Glomerular endothelial cell (primary cell): ENCODE measurements at places on chromosomes 5 and 9.

DNA sequence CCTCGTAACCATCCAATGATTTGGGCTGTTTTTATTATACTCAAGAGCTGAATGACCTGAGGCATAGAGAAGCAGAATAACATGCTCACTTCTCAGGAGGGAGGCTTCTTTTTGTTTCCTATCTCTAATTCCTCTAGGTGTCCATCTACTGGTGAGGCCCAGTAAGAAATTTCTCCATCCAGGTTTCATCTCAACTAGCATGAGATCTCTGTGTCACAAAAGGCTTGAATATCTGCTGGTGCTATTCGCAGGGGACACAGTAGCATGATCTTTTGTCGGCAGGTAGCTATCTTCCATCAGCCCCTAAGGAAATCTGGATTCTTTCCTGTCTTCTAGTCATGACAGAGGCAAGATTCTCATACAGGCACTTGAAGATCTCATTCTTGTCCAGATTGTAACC, 8.9 kb downstream of the IFNE start:
- DNase-seq, result no peak

DNA sequence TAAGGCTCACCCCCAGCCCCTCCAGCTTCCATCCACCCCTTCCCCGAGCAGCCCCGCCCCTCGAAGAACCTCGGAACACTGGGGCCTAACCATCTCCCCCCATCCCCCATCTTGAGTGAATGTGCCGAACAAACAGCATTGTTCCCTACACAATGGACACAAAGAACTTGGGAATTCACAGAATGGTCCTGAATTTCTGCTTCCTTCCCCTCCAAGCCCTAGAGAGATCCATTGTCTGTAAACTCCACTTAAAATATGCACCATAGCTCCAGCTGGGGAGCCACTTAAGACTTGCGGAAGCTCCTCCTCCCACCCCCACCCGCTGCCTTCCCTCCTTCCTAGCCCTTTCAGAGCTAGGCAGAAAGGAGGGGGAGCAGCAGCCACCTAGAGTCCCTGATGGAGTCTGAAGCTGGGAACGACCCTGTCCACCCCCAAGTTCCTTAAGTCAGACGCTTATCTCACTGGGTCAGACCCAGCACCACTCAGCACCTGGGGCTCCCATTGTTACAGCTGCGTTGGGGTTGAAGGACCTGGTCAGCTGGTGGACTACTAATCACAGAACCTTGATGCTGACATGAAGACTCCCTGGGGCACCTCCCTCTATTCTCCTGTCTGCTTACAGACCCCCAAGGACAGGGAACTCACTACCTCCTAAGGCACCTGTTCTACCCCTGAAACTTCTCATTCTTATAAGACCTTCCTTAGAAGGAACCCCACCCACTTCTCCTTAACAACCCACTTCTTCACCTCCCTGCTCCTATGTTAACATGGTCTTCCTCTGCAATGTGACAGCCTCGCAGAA, 61.4 kb downstream of the PCDH1 start:
- no peak for DNase-seq

GRCh38 chr9:133125941-133126696, 5.1 kb upstream of the RALGDS start:
- no peak for DNase-seq

DNA sequence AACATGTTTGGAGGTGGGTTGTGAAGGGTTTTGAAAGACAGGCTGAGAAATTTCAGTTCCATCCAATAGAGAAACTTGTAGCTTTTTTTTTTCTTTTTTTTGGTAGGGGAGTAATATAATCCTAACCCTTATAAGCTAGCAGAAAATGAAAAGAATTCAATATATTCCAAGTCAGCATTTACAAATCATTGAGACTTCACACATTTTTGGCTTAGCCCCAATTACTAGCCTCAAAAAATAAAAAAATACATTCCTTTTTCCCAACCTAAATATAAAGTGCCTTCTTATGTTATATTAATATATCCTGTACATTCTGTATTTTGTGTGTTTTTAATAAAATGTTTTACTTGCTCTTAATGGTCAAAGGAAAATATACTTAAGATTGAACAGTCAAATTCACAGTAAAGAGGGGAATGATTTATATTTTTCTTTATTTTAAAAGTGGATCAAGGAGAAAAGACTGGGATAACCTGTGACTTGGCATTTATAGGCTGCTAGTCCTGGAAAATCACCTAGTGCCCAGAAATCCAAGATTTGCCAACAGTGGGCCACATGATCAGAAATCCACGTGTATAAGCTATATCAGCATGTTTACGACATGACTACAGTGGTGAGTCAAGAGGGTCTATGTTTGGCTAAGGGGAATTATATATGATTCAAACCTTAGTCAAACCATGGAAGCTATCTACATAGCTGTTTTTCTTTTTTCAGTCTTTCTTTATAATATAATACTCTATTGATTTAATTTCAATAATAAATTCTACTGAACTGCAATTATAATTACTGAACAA, 14.5 kb downstream of the HACD4 start:
- no peak for DNase-seq

GRCh38 chr9:112086627-112087026, 88.5 kb downstream of the SUSD1 start:
- no peak for DNase-seq

DNA sequence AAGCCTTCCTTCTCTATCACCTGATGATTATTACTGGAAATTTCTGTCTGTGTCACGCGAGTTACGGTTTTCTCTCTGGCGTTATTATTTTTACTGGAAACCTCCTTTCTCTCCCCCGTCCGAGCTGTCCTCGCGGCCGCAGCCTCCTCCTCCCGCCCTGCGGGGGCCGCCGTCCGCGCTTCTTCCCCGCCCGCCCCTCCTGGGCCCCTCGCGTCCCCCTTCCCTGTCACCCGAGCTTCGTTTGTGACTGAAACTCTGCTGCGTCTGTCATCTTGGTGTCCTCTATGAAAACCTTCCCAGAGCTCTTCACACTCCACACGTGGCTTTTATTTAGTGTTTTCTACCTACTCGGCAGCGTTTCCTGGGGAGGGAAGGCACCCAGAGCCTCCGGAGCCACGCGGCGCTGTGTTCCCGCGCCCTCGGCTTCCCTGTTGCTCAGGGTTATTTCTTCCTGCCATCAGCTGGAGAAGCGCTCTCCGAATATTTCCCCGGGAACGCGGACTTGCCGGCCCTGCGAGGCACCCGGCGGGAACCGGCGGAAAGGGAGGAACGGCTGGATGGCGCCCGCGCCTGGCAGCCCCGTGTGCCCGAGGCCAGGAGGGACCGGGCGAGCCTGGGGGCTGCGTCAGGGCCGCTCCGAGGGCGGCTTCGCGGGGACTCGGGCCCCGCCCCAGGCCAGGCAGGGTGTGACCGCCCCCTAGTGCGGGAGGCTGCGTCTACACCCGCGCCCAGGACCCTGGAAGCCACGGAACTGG, 33.9 kb downstream of the TRIP13 start:
- no peak for DNase-seq

DNA sequence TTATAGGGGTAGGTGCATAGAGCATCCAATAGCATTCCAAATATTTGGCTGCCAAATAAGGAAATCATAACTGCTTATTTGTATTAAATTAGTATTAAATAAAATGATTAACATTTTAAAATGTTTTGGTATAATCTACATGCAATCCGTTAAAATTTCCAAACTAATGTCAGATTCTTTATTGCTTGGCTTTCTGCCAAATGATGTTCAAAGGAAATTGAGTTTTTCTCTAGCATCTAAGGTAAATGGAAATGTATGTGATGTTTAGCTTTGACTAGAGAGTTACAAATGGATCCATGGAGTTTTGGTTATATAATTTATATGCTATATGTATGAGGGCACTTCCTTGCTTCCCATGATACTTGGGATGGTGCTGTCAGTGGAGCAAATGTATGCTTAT, 121.7 kb downstream of the ZCCHC7 start:
- no peak for DNase-seq

GRCh38 chr5:64690417-64691151, at the start of gene SHISAL2B:
SHISAL2B (plus strand) TSS chr5:64690503; CDS start chr5:64690624, 121 bp downstream.
- DNase-seq, result no peak

DNA sequence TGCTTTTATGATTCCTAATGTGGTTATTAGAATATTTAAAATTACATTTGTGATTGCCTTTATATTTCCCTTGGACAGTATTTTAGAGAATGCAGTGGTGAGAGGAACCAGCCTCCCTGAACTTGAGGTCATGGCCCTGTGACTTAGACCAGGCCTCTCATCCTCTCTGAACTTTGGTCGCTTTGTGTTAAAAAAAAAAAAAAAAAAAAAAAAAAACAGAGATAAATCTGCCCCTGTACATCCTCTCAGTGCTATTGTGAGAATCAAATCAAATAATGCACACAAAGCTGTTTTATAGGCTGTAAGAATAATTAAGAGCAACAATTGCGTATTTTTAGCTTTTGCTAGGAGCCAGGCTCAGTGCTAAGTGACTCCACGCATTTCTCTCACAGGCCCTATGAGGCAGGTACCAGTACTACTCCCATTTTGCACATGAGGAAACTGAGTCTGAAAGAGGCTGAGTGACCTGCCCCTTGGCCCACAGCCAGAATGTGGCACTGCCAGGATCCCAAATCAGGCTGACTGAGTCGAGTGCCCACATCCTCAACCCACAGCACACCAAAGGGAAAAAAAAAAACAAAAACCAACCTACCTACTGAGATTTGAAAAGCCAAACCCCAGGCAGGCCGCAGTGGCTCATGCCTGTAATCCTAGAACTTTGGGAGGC, 110.3 kb upstream of the LARP1 start:
- DNase-seq, result no peak

- no peak for DNase-seq
Observed at GRCh38 chr5:155389498-155389897, 375.9 kb downstream of the KIF4B start.

DNA sequence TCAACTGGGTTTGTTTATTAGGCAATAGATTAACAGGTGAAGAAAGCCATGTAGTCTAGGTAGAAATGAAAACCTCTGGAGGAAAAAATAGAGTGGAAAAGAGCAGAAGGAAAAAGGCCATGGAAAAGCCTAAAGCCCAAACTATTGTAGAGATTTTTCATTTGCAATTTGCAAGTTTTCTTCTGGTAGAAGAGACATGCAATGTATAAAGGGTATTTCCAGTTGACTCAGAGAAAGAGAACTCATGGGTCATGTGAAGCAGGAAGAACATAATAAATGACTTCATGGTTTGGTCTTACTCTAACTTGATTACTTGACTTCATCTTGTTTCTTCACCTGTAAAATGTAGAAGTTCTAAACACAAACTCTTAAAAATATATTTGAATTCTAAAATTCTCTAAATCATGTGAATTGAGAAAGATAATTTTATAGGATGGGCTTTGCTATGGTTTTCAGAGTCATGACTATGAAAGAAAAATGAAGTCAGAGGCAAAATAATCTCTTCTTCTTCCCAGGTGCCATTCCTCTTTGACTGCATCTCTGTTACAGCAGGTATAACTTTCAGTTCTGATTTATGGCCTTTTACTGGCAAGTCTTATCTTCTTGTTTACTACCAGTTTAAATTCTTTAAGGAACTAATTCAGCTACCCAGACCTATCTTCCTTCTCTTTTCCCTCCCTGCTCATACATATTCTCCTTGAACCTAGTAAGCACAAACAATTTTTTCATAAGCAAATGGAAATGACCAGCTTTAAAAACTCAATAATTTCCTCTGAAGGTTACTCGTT, 47.7 kb upstream of the TMC1 start:
- DNase-seq, result no peak

- no peak for DNase-seq
Observed at GRCh38 chr9:113763429-113763828, 112.7 kb upstream of the ZNF618 start.

DNA sequence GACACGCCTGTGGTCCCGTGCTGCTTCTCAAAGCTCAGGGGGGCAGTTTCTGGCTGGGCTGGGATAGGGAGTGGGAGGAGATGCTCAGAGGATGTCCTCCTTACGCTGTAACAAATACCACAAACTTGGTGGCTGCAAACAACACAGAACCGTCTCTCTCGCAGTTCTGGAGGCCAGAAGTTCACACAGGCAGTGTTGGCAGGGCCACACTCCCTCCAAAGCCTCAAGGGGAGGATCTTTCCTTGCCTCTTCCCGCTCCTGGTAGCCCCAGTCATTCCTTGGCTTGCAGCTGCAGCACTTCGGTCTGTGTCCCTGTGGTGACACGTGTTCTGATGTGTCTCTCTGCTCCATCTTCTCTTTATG, 10.4 kb upstream of the ORM1 start:
- DNase-seq, result no peak

DNA sequence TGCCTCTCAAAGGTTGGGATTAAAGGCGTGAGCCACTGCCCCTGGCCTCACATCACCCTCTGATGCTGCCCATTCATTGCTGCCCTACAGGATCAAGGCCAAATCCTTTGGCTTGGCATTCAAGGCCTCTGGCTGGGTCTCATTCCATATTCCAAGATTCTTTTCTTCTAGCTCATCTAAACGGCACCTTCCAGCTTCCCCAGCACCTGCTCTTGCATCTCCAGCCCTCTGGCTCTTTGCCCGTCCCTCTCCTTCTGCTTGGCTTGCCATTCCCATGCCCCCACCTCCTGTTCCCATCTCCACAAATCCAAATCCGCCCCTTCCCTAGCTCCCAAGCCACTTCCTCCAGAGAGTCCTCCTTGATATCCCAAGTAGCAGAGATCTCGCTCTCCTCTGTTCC, 33.1 kb downstream of the CORO2A start:
- DNase-seq, result no peak

DNA sequence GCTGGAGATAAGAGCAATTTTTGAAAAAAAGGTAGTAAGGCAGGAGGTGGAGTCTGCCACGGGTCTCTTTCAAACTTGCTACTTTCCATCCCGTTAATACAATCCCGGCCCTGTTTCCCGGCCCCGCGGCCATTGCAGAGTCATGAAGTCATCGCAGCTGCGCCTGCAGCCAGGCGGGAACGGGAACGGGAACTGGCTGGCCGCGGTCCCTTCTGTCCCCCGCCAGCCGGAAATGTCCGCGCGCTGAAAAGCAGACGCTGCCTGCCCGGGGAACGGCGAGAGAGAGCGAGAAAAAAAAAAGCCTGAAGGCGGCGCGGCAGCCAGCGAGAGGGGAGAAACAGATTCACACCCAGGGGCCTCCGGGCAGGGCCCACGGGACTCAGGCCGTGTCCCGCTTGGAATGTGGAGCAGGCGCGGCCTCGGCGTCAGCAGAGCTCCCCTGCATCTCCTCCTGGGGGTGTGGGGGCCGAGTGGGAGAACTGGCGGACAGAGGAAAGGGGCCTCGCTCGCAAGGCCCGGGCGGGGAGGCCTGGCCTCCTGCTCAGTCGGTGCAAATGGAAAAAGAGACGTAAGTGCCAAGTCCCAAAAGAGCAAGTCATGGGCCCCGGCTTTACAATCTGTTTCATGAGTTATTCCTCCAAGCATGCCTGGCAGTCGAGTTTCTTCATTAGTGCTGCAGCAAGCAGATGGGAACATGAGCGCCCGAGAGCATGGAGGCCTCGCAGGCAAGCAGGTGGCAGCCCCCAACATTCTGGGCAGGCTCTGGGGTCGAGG, 201.2 kb upstream of the GAS1 start:
- no peak for DNase-seq

- DNase-seq, result no peak
Observed at GRCh38 chr5:65646938-65647337, 22.1 kb downstream of the SHLD3 start.
